ENCODE measurements at places on chromosomes 1 and 21.

DNA sequence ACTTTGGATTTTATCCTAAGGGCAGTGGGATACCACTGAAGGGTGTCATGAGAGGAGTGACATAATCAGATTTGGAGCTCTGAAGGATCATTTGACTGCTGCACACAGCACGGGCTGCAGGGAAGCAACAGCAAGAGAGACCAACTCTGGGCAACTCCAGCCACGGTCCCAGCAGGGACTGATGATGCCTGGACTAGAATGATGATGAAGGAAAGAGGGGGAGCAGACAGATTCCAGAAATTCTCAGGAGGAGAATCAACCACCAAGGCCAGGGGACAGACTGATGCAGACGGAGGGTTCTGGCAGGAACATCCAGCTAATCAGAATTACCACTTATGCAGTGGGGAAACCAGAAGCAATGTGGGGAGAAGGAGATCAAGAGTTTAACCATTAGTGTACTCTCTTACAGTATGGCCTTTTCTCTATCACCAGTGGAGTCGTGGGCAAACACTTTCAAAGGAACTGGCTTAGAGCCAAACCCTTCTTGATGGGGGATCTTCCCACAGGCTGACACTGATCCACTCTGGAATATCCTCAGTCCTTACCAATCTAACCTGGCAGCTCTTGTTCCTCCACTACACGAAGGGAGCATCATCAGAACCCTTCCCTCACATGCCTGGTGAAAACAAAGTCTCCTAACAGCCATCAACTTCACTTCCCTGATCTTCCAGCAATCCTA lies 3.3 kb downstream of the URB1 start:
- no peak for DNase-seq

DNA sequence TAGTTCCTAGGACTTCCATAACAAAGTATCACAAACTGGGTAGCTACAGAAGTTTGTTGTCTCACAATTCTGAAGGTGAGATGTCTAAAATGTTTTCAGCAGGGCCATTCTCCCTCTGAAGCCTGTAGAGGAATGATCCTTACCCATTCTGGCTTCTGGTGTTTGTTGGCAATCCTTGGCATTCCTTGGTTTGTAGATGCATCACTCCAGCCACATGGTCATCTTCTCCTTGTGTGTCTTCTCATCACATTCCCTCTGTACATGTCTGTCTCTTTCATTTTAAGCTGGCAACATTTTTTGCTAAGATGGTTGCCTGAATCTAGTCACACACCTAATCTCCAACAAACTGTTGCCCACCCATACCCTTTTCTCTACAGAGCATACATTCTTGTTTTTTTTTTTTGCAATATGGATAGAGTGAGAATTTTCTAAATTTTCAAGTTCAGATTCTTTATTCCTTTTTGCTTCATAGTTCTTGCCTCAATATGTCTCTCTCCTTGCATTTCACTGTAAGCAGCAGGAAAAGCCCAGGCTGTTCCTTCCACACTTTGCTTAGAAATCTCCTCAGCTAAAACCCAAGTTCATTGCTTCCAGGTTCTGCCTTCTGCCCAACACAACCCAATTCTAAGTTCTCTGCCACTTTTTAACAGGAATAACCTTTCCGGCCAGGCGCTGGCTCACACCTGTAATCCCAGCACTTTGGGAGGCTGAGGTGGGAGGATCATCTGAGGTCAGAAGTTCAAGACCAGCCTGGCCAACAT lies 18.3 kb downstream of the ZBED6 start:
- DNase-seq = no peak

GRCh38 chr1:102967786-102968185 lies 140.5 kb downstream of the COL11A1 start:
- no peak for DNase-seq

DNA sequence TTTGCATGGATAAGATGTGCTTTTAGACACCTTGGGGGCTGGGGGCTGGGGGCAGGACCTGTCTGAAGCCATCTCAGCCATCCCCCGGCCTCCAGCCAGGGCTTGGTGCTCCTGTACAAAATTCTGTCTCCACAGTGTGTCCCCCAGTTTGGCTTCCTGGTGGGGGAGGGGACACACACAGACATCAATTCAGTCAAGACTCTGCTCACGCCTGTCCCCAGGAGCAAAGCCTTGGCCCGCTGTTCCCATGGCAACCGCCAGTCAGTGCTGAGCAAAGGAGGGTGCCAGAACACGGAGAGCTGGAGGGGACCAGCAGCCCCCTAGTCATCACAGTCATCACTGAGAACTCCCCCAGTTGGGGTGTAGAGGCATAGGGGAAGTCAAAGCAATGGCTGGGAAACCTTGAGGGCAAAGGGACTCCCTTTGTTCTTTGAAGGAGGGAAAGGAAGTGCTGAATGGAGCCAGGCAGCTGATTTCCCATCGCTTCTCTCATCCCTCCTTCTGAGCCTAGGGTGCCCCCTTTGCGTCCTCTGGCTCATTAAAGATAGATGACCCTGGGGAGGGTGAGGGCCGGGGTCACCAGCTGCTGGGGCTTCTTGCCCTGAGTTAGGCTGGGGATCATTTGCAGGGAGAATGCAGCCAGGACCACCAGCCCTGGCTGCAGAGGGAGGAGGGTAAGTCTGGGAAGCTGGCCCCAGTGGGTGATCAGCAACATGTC lies 134.9 kb upstream of the IPO9 start:
- DNase-seq = no peak

GRCh38 chr1:60762176-60762575 lies 320.2 kb upstream of the NFIA start:
- DNase-seq = no peak

GRCh38 chr1:109225711-109226445 lies 12.2 kb downstream of the SARS1 start:
- peak; percentile 52 for DNase-seq

- DNase-seq = no peak
Observed at GRCh38 chr1:157099633-157100009, at the start of gene ETV3L. Gene ETV3L, minus strand, starts transcription at chr1:157099808. Its CDS starts 285 bp downstream, at chr1:157099523.

GRCh38 chr1:914131-914890 lies 9.4 kb upstream of the SAMD11 start:
- no peak for DNase-seq

GRCh38 chr1:1907098-1907736 lies 7.8 kb upstream of the CALML6 start:
- DNase-seq = no peak

DNA sequence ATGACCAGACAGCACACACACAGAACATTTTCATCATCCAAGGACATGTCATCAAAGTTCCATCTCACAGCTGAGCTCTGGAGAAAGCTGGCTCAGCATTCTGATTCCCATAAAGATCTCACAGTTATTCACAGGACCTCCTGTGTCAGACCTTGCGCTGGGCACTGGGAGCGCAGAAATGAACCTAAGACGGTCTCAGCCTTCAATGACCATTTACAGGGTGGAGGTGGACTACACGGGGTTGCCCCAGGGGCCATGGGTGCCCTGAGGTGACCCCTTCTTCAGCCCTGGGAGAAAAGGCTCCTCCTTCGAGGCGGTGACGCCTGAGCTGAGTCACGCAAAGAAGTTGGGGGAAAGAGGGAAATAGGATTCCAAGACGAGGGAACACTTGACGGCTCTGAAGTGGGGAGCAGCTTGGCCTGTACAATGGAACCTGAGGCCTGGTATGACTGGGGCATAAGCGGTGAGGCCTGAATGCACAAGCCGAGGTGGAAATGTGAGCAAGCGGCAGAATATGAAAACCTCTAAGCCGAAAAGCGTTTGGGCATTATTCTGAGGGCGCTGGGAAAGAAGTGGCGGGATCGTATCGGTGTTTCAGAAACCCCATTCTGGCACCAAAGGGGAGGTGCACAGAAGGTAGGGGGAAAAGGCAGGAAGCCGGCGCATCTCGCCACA lies 797 bp downstream of the CC2D1B start:
- peak; percentile 72 for DNase-seq

DNA sequence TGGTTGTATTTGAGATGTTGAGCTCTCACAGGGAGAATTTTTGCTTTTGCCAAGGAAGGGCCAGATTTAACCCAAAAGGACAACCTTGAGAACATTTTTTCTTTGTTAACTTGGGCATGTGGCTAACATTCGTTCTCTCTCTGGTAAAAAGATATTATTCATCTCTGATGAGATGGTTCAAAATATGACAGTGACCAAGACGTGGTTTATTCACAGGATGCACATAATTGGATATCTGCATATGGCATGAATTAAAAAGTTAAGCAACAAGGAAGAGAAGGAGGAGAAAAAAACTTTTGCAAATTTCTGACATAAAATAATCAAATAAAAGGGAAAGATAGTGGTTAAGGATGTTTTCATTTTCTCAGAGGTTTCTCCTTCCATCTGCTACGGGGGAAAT lies 43.1 kb upstream of the BCL10 start:
- no peak for DNase-seq

GRCh38 chr1:52592637-52593323 lies 9.4 kb upstream of the GPX7 start:
- no peak for DNase-seq

- peak; percentile 17 for DNase-seq
Observed at GRCh38 chr1:10830961-10831668, 34.7 kb upstream of the CASZ1 start.

DNA sequence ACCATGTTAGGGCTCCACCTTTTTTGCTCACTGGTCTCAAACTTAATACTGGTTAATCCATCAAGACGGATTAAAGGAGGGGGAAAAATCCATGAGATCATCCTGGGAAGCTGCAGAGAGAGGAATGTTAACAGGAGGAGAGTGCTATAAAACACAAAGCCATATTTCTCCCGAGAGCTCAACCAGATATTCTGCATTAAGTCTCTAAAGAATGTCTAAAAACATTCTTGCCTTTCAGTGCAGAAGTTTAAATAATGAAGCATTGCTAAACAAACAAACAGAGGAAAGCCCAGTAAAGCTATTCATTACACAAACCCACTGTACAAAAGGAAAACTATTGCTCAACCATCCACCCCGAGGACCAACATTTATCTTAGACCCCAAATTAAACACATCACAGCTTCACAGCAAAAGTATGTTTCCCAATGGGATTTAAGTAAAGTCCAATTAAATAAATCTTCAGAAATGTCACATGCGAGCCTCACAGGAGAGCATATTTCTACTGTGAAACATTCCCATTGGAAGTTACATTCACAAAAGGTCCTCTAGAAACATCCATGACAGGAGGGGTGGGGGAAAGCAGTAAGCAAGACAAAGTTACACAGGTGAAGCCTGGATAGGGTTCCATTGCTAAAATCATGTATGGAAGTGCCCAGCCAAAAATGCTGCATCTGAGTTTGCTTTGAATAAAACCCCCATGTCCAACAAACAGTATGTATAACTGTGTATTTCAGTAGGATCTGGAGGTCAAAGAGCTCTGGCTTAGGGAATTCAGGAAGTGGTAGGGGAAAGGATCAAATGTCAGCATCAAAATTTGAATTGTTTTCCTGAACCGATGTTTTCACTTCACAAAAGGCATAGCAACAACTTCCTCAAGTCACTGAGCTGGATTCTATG lies 23.3 kb downstream of the DUSP10 start:
- no peak for DNase-seq

DNA sequence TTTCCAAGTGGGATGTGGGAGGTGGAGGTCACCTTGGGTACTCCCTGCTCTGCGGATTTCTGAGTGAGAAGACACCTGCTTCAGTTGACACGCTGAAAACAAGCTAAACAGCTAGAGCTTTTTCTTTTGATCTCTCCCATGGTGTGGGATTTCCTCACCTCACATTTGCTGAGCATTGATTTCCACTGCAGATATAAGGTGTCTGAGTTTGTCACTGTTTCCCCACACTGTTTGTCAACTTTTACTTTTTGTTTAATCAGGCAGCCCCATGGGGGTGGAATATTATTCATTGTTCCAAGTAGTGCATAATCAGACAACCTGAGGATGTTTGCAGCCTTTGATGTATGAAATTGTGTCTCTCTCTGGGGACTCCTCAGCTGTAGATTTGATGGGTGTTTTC lies 49.5 kb downstream of the FASLG start:
- DNase-seq = no peak

DNA sequence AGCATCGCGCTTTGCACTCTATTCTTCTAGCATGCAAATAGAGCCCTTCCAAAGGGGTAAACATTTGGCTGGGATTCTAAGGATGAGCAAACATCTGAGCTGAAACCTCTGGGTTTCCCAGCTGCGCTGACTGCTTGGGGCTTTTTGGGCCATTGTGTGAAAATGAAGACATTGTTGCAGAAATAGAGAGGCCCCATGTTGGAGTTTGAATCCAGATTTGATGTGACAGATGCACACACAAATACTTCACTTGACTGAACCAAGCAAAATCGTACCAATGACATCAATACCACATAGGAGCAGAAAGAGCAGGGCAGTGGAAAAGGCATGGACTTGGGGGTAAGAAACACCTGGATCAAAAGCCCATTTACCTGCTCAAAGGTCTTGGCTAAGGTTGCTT lies 144.6 kb upstream of the HMGB4 start:
- DNase-seq = no peak

GRCh38 chr1:11650331-11650991 lies 3.8 kb downstream of the FBXO2 start:
- no peak for DNase-seq

- DNase-seq = no peak
Observed at GRCh38 chr1:195373856-195374255, 1234.4 kb downstream of the KCNT2 start.

- no peak for DNase-seq
Observed at GRCh38 chr1:16246961-16247360, 10.0 kb upstream of the CPLANE2 start.

DNA sequence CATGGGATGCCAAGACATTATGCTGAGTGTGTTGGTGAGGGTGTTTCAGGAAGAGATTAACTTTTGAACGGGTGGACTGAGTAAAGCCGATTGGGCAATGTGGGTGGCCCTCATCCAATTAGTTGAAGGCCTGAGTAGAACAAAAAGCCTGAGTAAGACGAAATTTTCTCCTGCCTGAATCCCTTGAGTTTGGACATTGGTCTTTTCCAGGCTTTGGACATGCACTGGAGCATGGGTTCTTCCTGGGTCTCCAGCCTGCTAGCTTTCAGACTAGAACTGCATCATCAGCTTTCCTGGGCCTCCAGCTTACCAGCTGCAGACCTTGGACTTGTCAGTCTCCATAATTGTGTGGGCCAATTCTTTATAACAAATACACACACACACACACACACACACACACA lies 63.6 kb downstream of the NIBAN1 start:
- peak; percentile 40 for DNase-seq

- DNase-seq = no peak
Observed at GRCh38 chr1:5968161-5968736, 24.0 kb downstream of the NPHP4 start.

GRCh38 chr1:66931590-66931989 lies 6.8 kb downstream of the MIER1 start:
- no peak for DNase-seq

GRCh38 chr1:7558041-7558461 lies 213.0 kb upstream of the VAMP3 start:
- DNase-seq = no peak

- DNase-seq = no peak
Observed at GRCh38 chr1:171988243-171988885, 147.1 kb downstream of the DNM3 start.

All from HT1080 (cell line).